Mesenteric fat pad (tissue), 1 donor: ENCODE measurements at places on chromosomes 16 and 17. TPM values are rescaled to one million over a fixed set of nuclear protein-coding genes. Genes with fewer than 3 reads are reported as not detected.

CHST4 gene
- total RNA-seq = 0.26 TPM

HS3ST3A1 gene
- 0.22 TPM for total RNA-seq

SGF29 gene
- total RNA-seq = 16.6 TPM

KCNG4 gene
- total RNA-seq = not detected

GRCh38 chr17:76239538-76240274 lies 587 bp downstream of the RNF157 start:
- no peak for DNase-seq

GRCh38 chr17:57458718-57459285 lies 202.5 kb downstream of the MSI2 start:
- DNase-seq = no peak

DNA sequence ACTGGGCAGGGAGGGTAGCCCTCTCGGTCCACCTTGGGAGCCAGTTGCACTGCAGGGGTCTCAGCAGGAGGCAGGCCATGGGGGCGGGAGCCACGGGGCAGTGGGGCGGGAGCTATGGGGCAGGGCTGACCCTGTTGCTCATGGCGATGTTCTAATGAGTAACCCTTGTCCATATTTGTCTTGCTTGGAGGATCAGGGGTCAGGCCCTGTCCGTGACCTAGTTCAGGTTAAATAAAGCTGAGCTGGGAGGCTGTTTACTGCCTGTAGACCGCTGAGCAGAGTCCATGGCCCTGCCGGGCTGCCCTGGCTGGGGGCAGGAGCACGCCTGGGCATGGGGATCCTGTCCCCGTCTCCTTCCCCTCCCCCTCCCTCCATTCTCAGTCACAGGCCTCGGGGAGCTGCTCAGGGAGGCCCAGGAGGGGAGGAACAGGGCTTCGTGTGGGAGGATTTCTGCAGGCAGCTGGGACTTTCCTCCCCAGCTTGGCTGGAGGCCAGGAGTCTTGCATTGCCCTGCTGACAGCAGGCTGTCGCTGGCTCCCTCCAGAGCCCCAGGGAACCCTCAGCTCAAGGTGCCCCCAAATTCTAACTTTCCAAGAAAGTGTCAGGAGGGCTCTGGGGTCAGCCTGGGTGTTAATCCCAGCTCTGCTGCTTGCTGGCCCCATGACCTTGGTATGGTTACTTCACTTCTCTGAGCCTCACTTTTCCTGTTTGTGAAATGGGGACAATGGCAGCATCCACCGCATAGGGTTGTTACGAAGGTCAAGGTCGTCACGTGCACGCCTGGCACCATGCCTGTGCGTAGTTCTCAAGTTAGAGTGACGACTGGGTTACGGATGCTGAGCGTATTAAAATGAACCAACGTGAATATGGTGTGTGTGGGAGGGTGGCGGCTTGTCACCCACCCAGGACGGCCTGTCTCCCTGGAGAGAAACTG lies 6.1 kb upstream of the SERPINF2 start:
- DNase-seq = no peak
